Peyer's patch (tissue), 4 donors: ENCODE measurements at places on chromosomes 2 and 18.

GRCh38 chr2:192010073-192010472, 163.2 kb upstream of the CAVIN2 start:
- H3K4me1 ChIP-seq, result no peaks in the 10 kb centered on the region
- no peaks in the 10 kb centered on the region for H3K36me3 ChIP-seq
- no peak for DNase-seq
- H3K27ac ChIP-seq, result no peak overlapping the region

DNA sequence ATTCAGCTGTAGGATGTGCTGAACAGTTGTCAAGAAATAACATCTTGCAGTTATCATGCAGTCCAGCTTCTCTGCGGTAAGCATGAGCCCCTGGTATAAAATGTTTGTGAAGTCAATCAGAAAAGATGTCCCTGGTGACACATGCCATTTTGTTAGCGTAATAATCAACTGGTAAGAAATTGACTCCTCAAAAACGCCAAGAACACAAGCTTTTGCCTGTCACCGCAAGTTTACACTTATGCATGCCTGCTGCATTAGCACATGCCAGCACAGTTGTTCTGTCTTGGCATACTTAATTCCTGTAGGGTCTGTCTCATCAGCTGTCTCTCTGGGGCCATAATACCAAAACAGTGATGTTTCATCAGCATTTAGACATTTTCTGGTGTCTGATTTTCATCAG, 524.8 kb upstream of the DSEL start:
- H3K4me3 ChIP-seq, result no peak overlapping the region
- no peaks in the 10 kb centered on the region for H3K36me3 ChIP-seq
- H3K4me1 ChIP-seq, result no peaks in the 10 kb centered on the region
- DNase-seq, result no peak
- H3K27ac ChIP-seq, result no peak overlapping the region

GRCh38 chr2:240463274-240463865, 27.9 kb downstream of the GPC1 start:
- H3K4me3 ChIP-seq, result no peak overlapping the region
- no peak overlapping the region for H3K27ac ChIP-seq
- no peaks in the 10 kb centered on the region for H3K27me3 ChIP-seq
- no peaks in the 10 kb centered on the region for H3K4me1 ChIP-seq
- DNase-seq, result peak; percentile 41

DNA sequence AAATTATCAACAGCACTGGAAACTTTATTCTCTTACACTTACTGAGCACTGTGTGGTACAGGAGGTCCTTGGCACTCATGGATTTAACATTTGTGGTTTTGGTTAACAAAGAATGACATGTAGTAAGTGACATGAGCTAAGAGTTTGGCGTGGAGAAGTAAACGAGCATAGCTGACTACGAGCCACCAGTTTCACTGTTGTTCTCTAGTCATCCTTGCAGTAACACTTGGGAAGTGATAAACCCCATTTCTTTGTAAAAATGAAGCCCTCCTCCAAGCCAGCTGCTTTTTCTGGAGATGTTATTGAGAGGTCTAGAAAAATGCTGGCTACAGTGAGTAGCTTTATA, 32.7 kb downstream of the QPCT start:
- H3K27ac ChIP-seq, result no peak overlapping the region
- H3K4me3 ChIP-seq, result no peak overlapping the region
- no peak for DNase-seq
- no peaks in the 10 kb centered on the region for H3K27me3 ChIP-seq
- peaks cover 6% of the 10 kb centered on the region for H3K4me1 ChIP-seq
- no peaks in the 10 kb centered on the region for H3K36me3 ChIP-seq

- H3K4me3 ChIP-seq, result no peak overlapping the region
- H3K36me3 ChIP-seq, result no peaks in the 10 kb centered on the region
- DNase-seq, result no peak
- H3K27me3 ChIP-seq, result no peaks in the 10 kb centered on the region
- H3K27ac ChIP-seq, result no peak overlapping the region
- H3K4me1 ChIP-seq, result no peaks in the 10 kb centered on the region
Observed at GRCh38 chr18:65363011-65363410, 387.8 kb upstream of the CDH7 start.

DNA sequence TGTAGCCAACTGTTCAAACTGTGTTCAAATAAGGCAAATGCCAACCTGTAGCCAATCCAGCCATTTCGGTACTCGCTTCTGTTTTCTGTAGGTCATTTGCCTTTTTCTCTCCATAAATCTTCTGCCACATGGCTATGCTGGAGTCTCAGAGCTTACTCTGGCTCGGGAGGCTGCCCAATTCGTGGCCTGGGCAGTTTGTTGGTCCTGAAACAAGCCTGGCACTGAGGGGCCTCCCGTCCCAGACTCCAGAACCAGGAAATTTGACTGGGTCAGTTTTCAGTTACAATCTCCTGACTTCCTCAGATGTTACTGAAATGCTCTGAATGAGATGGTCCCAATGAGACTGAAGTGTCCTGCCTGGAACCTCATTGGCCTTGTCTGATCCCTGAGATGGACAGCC, 120.8 kb upstream of the NPAS2 start:
- DNase-seq, result no peak
- H3K4me3 ChIP-seq, result no peak overlapping the region
- no peaks in the 10 kb centered on the region for H3K4me1 ChIP-seq
- no peak overlapping the region for H3K27ac ChIP-seq
- H3K36me3 ChIP-seq, result no peaks in the 10 kb centered on the region

DNA sequence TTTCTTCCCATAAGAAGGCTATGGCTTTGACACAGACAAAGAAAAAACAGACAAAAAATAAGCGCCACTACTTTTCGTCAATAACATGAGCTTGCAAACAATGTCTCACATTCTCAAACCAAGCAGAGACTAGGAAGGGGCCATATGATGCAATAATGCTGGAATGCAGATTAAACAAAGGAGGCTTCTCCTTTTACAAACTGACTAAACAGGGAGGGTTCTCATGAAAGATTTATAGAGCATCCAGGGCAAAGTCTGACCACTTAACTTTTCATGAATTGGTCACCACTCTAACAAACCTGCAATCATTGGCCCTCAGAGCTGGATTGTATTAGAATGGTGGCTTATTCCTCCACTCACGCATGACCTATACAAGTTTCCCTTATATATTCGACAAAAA, 663.3 kb upstream of the CHAC2 start:
- no peaks in the 10 kb centered on the region for H3K4me1 ChIP-seq
- no peaks in the 10 kb centered on the region for H3K36me3 ChIP-seq
- no peaks in the 10 kb centered on the region for H3K27me3 ChIP-seq
- DNase-seq, result no peak

DNA sequence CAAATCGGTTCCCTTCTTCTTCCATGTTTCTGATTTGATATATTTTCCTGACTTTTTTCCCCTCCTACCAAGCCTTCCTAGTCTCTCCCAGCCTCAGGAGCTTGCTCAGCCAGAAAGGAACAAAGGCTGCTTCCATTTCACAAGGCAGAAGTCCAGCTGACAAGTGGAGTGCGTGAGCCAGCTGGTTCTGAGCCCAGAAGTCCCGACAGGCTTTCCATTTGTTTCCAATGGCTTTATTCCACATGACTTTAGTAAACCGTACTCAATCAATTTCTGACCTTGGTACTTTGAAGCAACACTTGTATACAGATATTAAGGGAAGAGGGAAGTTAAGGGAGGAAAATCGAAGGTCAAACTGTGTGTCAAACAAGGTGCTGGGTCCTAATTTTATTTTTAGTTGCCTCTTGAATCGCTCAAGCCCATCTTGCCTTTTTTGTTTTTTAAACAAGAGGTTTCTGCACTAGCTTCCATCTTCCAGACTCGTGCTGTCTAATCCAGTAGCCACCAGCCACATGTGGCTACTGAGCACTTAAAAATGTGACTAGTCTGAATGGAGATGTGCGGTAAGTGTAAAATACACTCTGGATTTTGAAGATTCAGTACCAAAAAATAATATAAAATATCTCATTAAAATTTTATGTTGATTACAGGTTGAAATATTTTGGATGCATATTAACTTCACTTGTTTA, 36.2 kb downstream of the WIPF1 start:
- DNase-seq, result no peak
- no peak overlapping the region for H3K4me3 ChIP-seq
- H3K4me1 ChIP-seq, result no peaks in the 10 kb centered on the region
- H3K27me3 ChIP-seq, result no peaks in the 10 kb centered on the region

- H3K36me3 ChIP-seq, result no peaks in the 10 kb centered on the region
- DNase-seq, result no peak
- H3K27me3 ChIP-seq, result no peaks in the 10 kb centered on the region
- peak overlapping the region; percentile 73 for H3K4me3 ChIP-seq
Observed at GRCh38 chr2:24793761-24794435, 673 bp downstream of the CENPO start.

GRCh38 chr18:6601241-6601640, 128.3 kb upstream of the ARHGAP28 start:
- no peak overlapping the region for H3K4me3 ChIP-seq
- no peaks in the 10 kb centered on the region for H3K27me3 ChIP-seq
- no peaks in the 10 kb centered on the region for H3K4me1 ChIP-seq
- no peak overlapping the region for H3K27ac ChIP-seq

- H3K27me3 ChIP-seq, result no peaks in the 10 kb centered on the region
- peak within 1 kb of the TSS; percentile 98 for H3K27ac ChIP-seq
- no peaks in the 10 kb centered on the region for H3K4me1 ChIP-seq
- DNase-seq, result peak; percentile 76
- H3K36me3 ChIP-seq, result no peaks in the 10 kb centered on the region
Observed at GRCh38 chr18:3450012-3450798, at the start of gene TGIF1. TSS of gene TGIF1 (plus strand) at chr18:3450172. CDS start at chr18:3450490, 318 bp downstream.

DNA sequence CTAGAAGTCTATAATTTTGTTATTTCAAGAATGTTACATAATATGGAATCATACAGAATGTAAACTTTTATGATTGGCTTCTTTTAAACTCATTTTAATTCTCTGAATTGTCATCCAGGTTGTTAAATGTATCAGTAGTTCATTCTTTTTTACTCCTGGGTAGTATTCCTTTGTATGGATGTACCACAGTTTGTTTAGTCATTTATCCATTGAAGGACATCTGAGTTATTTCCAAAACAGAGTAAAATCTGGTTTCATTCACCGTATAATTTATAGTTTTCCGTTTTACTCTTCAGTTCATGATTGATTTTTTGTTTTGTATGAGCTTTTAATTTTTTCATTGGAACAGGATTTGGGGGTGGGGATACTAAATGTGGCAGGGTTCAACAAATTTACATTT, 132.4 kb downstream of the PMS1 start:
- no peak for DNase-seq
- no peak overlapping the region for H3K4me3 ChIP-seq
- no peaks in the 10 kb centered on the region for H3K4me1 ChIP-seq
- no peaks in the 10 kb centered on the region for H3K27me3 ChIP-seq
- no peak overlapping the region for H3K27ac ChIP-seq

DNA sequence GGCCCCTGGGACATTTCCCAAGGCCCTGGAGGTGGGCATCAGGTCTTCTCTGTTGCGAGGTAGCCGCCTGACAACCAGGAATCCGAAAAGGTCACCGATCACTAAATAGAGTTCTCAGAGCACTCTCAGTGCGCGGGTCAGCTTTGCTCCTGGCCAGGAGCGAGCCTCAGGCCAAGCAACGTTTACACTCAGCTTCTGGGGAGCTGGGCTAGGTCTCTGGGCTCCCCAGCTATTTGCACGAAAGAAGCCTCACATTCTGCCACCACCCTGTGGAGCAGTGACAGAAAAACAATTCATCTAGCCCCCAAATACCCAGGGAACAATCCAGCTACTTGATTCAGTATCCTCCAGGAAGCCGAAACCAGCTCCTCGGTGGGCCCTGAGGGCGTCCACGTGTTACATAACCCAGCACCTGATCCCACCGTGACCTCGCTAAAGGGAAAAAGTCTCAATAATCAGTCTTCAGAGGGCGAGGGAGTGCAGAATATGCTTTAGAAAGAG, 3.3 kb downstream of the SH3BP4 start:
- no peak overlapping the region for H3K27ac ChIP-seq
- H3K36me3 ChIP-seq, result no peaks in the 10 kb centered on the region
- no peak for DNase-seq
- H3K4me3 ChIP-seq, result no peak overlapping the region

GRCh38 chr2:66577321-66578053, 142.6 kb downstream of the MEIS1 start:
- H3K27ac ChIP-seq, result peak overlapping the region; percentile 68
- no peaks in the 10 kb centered on the region for H3K27me3 ChIP-seq
- no peak for DNase-seq
- peak overlapping the region; percentile 53 for H3K4me3 ChIP-seq

- DNase-seq, result no peak
- no peaks in the 10 kb centered on the region for H3K27me3 ChIP-seq
- no peak overlapping the region for H3K27ac ChIP-seq
- H3K36me3 ChIP-seq, result no peaks in the 10 kb centered on the region
- H3K4me3 ChIP-seq, result no peak overlapping the region
Observed at GRCh38 chr2:58137856-58138255, 91.2 kb downstream of the VRK2 start.

DNA sequence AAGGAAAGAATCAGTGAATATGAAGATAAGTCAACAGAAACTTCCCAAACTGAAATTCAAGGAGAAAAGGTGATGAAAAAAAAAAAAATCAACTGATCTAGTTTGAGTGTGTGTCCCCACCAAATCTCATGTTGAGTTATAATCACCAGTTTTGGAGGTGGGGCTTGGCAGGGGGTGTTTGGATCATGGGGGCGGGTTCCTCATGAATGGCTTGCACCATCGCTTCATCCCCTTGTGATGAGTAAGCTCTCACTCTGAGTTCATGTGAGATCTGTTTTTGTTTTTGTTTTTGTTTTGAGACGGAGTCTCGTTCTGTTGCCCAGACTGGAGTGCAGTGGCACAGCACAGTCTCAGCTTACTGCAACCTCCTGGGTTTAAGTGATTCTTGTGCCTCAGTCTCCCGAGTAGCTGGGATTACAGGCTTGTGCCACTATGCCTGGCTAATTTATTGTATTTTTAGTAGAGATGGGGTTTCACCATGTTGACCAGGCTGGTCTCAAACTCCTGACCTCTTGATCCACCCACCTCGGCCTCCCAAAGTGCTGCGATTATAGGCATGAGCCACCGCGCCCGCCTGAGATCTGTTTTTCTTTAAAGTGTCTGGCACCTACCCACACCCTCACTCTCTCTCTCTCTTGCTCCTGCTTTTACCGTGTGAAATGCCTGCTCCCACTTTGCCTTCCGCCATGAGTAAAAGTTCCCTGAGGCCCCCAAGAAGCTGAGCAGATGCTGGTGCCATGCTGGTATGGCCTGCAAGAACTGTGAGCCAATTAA, 4.0 kb upstream of the SLC66A2 start:
- peaks cover 8% of the 10 kb centered on the region for H3K4me1 ChIP-seq
- H3K27ac ChIP-seq, result no peak overlapping the region
- no peak for DNase-seq
- H3K27me3 ChIP-seq, result no peaks in the 10 kb centered on the region
- H3K4me3 ChIP-seq, result no peak overlapping the region

GRCh38 chr18:67766930-67767329, 250.4 kb upstream of the DSEL start:
- no peak for DNase-seq
- no peak overlapping the region for H3K4me3 ChIP-seq
- H3K27me3 ChIP-seq, result no peaks in the 10 kb centered on the region
- H3K4me1 ChIP-seq, result no peaks in the 10 kb centered on the region
- H3K27ac ChIP-seq, result no peak overlapping the region

- no peak overlapping the region for H3K27ac ChIP-seq
- H3K4me3 ChIP-seq, result no peak overlapping the region
- H3K27me3 ChIP-seq, result no peaks in the 10 kb centered on the region
- H3K36me3 ChIP-seq, result no peaks in the 10 kb centered on the region
- H3K4me1 ChIP-seq, result no peaks in the 10 kb centered on the region
- no peak for DNase-seq
Observed at GRCh38 chr2:232516551-232516950, 3.6 kb upstream of the PRSS56 start.

- no peaks in the 10 kb centered on the region for H3K27me3 ChIP-seq
- H3K4me3 ChIP-seq, result no peak overlapping the region
- H3K4me1 ChIP-seq, result no peaks in the 10 kb centered on the region
- H3K36me3 ChIP-seq, result no peaks in the 10 kb centered on the region
Observed at GRCh38 chr2:229641676-229642075, 72.7 kb downstream of the DNER start.
